ENCODE measurements at places on chromosomes 6 and 20.
A peak's percentile ranks its signal among the peaks of the same experiment; 100 is the strongest.

DNA sequence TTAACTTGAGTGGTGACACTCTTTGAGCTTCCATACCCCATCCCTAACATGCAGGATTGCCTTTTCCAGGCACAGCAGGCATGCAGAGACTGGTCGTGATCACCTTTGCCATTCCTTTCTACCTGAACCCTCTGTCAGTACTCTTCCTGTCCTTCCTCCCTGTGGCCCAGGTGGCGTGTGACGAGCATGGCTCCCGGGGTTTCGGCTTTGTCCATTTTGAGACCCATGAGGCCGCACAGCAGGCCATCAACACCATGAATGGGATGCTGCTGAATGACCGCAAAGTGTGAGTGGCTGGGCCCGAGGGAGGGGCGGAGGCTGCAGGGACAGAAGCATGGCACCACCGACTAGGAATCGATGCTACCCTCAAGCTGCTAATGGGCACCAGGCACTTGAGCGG lies 6.7 kb downstream of the PABPC1L start:
- DNase-seq: no peak

GRCh38 chr6:70708448-70708847 lies 40.8 kb downstream of the SMAP1 start:
- no peak for DNase-seq

- no peak for DNase-seq
These were observed 31.8 kb upstream of the RSPO4 start for GRCh38 chr20:1033751-1034414.

- no peak for DNase-seq
These were observed 18.5 kb downstream of the BTBD3 start for GRCh38 chr20:11936157-11936556.

DNA sequence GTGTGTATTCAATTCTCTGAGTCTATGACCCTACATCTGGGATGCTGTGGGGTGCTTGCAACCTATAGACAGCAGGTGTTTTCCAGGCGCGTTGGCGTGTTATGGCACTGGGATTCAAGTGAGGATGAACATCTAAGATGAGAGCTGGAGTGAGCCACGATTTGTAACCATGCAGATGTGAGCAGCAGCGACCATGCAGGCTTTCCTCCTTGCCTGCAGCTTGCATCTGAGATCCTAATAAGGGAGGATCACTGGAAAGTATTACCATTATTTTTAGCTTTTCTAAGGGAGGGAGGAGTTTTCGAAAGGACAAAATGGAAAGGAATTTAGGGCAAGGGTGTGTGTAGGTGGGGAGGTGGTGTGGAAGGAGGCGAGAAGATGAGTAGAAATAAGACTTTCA lies 216.7 kb downstream of the ATXN1 start:
- DNase-seq: no peak

- no peak for DNase-seq
These were observed 1607.2 kb downstream of the GRIK2 start for GRCh38 chr6:103000688-103001087.

- DNase-seq: no peak
These were observed 180.0 kb downstream of the GJA10 start for GRCh38 chr6:90074161-90074850.

GRCh38 chr6:168305863-168306262 lies 13.7 kb downstream of the DACT2 start:
- DNase-seq: no peak

- no peak for DNase-seq
These were observed 74.1 kb downstream of the PLEKHG1 start for GRCh38 chr6:150673720-150674346.

DNA sequence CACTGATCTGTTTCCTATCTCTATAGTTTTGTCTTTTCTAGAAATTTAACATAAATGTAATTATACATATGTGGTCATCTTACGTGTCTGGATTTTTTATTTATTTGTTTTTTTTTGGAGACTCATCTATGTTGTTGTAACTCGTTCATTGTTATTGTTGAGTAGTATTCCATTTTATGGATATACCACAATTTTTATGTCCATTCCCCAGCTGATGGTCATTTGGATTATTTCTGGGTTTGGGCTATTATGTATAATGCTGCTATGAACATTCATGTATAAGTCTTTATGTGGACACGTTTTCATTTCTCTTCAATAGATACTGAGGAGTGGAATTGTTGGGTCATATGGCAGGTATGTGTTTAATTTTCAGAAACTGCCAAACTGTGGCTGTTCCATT lies 10.2 kb downstream of the DZANK1 start:
- no peak for DNase-seq

DNA sequence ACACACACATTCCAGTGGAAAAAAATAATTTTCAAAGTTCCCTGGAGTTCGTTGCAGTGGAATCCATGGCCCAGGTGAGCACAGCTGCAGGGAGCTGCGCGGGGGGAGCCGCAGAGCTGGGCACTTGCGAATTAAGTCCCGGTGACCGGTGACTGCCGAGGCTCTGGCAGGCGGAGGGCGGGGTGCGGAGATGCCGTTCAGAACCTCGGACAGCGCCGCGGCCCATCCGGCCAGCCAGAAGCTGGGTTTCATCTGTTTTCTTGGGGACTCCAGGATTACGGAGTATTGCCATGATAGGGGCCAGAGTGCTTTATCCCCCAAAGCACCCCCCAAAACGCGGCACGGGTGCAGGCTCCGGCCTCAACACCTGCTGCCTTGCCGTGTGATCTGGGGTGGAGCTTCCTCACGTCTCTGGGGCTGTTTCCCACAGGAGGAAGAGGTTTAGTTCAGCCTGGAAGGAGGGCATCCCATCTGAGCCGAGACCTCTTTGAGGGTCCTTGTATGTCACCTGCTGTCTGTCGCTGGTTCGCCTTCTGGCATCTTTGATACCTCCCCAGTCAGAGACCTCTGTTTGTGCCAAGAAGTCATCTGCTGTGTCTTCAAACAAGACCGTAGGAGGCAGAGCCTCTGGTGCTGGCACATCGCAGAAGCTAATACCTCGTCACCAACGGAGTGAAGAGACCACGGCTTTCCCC lies 99.4 kb downstream of the YTHDF1 start:
- DNase-seq: peak; percentile 36

- no peak for DNase-seq
These were observed 16.6 kb upstream of the TXLNB start for GRCh38 chr6:139308286-139308916.

GRCh38 chr20:57322476-57322875 lies 7.1 kb upstream of the SPO11 start:
- no peak for DNase-seq

GRCh38 chr6:10522929-10523573 lies 1.9 kb downstream of the GCNT2 start:
- DNase-seq: no peak

DNA sequence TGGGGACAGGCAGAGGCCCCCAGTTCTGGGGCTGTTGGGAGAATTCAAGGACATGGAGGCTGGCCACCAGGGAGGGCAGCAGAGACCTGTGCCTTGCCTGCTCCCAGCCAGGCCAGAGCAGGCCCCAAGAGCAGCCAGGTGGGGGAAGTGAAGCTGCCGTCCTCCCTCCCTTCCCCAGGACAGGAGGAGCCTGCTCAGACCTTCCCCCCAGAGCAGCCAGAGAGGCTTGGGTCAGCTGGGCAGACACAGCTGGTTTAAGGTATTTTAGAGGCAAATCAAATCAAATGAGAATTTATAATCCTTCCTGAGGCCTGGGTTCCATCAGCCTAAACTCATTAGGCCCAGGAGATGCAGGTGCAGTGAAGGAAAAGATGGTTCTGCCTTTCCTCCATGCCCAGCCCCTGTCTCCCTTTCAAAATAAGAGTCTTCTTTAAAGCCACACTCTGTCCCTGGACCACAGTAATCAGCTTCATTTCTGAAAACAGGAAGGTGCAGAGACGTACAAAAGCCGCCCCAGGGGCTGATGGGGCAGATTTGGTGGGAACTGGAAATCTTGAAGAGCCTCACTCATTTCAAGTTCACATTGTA lies 21.7 kb downstream of the BMP7 start:
- DNase-seq: no peak

DNA sequence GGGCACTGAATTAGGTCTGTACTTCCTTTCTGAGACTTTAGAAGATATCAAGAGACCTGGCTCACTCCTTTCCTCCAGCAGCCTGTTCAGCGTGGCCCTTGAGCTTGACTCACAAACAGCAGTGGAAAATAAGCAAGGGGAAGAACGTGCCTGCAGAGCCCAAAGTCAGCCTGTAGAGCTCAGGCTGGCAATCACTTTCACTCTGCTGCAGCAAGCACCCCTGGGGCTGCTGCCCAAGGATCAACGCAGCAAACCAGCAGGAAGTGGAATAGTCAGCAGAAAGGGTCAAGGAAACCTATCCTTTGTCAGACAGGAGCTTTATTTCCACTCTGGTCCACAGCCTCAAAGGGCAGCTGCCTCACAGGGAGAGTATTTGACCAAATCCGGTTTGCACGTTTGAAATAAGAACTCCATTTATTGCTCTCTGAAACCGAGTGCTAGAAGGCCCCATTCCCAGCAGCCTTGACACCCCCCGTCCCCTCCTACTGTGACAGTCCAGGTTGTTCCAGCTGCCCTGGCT lies 77.4 kb downstream of the PRDM1 start:
- peak; percentile 23 for DNase-seq

- DNase-seq: no peak
These were observed 374.1 kb upstream of the MANEA start for GRCh38 chr6:95203153-95203754.

- DNase-seq: no peak
These were observed 10.2 kb downstream of the SMPDL3A start for GRCh38 chr6:122799140-122799745.

GRCh38 chr6:105179244-105180065 lies at the start of gene POPDC3:
TSS of gene POPDC3 (minus strand) at chr6:105180014. CDS start at chr6:105161909, 18,105 bp downstream.
- DNase-seq: peak; percentile 39

GRCh38 chr20:19693508-19693907 lies 64.5 kb upstream of the RIN2 start:
- no peak for DNase-seq

- DNase-seq: no peak
These were observed 270.9 kb upstream of the SPTLC3 start for GRCh38 chr20:12737900-12738299.

GRCh38 chr6:74273541-74273940 lies 577.5 kb downstream of the CD109 start:
- no peak for DNase-seq

DNA sequence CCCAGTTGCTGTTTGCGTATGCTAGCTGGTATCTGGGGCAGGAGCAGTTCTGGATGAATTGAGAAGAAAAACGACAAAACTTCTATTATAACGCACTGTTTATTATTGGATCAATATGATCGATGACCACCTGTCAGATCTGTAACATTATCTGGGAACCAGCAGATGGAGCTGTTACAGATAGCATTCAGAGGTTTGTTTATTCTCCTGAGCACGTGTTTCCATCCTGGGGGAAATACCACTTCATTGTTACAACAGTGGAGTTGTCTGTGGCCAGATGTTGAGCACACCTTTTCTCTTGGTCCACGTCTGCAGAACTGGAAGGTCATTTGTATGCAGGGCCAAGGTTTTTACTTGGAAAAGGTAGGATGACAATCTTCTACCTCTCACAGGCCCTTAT lies 16.0 kb upstream of the NKX2-2 start:
- DNase-seq: no peak

DNA sequence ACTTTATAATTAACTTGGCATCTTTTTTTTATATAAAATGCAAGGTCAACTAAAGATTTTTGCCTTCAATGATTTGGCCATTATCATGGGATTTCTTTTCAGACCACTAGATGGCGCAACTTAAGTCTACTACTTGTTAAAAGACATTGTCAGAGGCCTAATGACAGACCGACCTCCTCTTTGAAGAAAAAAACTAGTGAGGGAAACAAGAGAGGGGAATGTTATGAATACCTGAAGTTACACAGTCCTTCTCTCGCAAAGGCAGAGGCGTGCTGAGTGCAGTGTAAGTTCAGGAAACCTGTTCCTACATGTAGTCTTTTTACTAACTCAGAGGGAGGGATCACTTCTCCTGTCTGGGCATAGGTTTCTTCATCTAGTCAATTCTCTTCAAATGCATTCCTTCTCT lies 9.3 kb downstream of the TRAPPC3L start:
- no peak for DNase-seq

GRCh38 chr6:53258774-53259155 lies 90.0 kb downstream of the ELOVL5 start:
- DNase-seq: no peak

- DNase-seq: peak; percentile 85
These were observed 5.4 kb downstream of the CCND3 start for GRCh38 chr6:41936073-41936837.

DNA sequence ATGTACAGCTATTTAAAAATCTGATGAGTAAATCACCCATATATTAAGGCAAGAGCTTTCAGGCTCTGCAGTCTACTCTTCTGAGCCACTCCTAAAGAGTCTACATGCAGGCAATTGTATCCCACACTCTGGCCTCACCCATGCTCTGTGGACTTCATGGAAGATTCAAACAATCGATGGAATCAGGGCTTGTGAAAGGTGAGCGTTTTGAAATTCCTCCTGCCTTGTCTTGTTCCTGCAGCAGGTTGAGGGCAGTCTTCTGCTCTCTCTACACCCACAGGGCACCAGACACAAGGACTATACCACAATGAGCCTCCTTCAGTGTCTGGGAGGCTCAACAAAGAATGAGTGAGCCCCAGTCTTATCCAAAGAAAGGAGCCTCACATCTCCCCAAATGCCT lies 51.1 kb downstream of the TBC1D7 start:
- no peak for DNase-seq

DNA sequence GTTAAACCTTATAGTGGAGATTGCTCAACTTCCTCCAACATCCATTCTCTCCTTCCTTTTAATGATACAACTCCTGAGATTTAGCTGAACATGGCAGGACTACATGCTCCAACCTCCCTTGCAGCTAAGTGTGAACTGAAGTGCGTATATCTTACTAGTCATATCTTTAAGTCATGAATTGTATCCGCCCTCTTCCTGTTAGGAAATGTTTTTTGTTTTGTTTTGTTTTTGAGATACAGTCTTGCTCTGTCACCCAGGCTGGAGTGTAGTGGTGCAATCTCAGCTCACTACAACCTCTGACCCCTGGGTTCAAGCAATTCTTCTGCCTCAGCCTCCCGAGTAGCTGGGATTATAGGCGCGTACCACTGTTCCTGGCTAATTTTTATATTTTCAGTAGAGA lies 8.8 kb upstream of the OSTM1 start:
- no peak for DNase-seq

DNA sequence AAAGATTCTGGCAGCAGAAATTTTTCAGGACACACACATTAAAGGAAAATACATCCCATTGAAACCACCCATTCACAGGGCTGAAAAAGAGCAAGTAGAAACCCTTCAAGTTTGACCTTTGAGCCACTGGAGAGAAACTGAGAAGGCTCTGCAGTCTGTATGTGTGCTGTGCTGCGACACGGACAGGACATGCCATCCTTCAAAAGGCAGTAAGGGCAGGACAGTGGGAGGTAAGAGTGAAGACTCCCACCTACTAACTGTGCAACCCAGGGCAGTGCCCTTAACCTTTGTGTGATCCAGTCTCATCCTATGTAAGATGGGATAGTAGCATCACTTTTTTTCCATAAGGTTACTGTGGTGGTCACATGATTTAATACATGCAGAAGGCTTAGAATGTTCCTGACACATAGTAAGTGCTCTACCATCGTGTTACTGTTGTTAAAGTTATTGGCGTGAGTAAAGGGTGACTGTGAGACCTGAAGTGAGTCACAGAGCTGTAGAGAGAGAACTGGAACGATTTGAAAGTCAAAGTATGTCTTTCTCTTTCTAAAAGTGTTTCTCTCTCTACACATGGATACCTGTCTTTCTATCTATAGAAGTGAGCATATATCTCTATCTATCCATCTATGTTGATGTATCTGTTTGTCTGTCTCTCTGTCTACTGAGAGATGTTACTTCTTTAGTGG lies 153.7 kb upstream of the OLIG3 start:
- DNase-seq: no peak
